Sigmoid colon (tissue), 7 donors: ENCODE measurements at places on chromosomes 2 and 18. TPM values are rescaled to one million over a fixed set of nuclear protein-coding genes. Genes with fewer than 3 reads are reported as not detected.

HMSD gene
- not detected for total RNA-seq

AGXT gene
- total RNA-seq: not detected

ASAP2 gene
- 56.5 TPM for total RNA-seq

DNAH7 gene
- total RNA-seq: 0.36 TPM

IGFBP2 gene
- 30.7 TPM for total RNA-seq

KATNAL2 gene
- 4.3 TPM for total RNA-seq

CFAP53 gene
- not detected for total RNA-seq

HOXD3 gene
- total RNA-seq: 0.68 TPM

SCYGR8 gene
- not detected for total RNA-seq

TUBA4A gene
- 109 TPM for total RNA-seq

EVX2 gene
- 1.9 TPM for total RNA-seq

FAM237A gene
- not detected for total RNA-seq

STPG4 gene
- 0.66 TPM for total RNA-seq

TBC1D8 gene
- total RNA-seq: 12.8 TPM

TLX2 gene
- total RNA-seq: 1.6 TPM

MYO5B gene
- total RNA-seq: 3.0 TPM

PRSS56 gene
- total RNA-seq: not detected

SLC11A1 gene
- total RNA-seq: 15.0 TPM

SLC19A3 gene
- 2.0 TPM for total RNA-seq

HOXD13 gene
- 33.5 TPM for total RNA-seq

DSG1 gene
- not detected for total RNA-seq
